ENCODE measurements at places on chromosomes 6 and 20. TPM values are rescaled to one million over a fixed set of nuclear protein-coding genes. Genes with fewer than 3 reads are reported as not detected.
A peak's percentile ranks its signal among the peaks of the same experiment; 100 is the strongest.

- DNase-seq = peak; percentile 93
These were observed 26.6 kb downstream of the RIN2 start for GRCh38 chr20:19784511-19785172.

DNA sequence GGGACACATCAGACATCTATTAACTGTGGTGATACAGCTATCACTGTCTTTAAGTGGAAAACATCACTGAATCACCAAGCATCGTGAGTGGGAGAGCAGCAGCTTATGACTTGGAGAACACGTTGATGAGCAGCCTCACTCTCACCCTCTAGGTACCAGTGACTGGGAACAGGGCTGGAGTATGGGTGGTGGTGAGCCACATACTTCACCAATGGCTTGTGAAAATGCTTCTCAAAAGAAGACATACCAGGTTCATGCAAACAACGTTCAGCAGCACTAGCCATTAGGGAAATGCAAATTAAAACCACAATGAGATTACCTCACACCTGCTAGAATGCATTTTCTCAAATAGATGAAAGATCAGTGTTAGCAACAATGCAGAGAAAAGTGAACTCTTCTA, 25.3 kb downstream of the SNX5 start:
- no peak for DNase-seq

OSBPL2 gene
- 13.4 TPM for total RNA-seq

GRCh38 chr20:59836767-59837166, 96.7 kb downstream of the SYCP2 start:
- no peak for DNase-seq

DNA sequence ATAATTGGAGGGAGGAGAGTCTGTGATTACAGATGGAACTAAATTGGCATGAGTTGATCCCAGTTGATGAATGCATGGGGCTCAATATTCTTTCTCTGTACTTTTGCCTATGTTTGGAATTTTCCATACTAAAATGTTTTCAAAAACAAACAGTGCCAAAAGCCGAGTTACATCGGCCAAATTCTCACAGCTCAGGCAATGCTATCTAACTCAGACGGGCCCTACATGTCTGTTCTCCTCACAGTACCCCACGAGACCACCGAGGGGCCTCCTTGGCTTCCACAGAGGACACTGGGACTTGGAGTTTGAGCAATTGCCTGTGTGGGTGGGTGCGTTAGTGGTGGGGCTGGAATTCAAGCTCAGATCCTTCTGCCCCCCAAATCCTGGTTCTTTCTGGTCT, 413.2 kb downstream of the CDH26 start:
- DNase-seq = no peak

ULBP2 gene
- total RNA-seq = 12.2 TPM

DNA sequence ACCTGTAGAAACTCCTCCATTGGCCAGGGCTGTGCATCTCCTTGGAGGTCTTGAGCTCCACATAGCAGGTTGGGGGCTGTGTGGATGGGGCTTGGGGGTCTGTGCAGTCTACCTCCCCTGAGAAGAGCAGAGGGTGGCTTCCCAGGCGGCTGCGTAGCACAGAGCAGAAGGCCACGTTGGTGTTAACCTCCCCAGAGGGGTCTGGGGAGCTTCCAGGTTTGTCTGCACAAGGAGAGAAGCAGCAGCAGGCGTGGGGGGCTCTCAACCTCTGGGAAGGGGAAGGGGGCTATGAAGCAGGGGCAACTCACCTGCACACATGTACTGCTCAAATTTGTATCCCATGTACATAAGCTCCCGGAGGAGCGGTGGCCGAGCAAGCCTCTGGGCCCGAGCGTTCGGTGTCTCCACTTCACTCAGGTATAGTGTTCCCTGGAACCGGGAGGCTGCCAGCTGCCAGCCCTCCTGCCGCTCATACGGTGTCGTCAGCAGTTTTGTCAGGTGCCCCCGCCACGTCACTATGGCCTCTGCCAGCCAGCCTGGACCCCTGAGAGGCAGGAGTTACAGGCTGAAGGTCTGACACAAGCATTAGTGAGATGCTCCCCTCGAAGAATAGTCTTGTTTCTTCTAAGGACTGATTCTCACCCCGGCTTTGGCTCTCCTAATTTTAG, 1.2 kb downstream of the DXO start:
- DNase-seq = no peak

Measured in HT1080 (cell line).